ENCODE measurements at places on chromosomes 2 and 18.

DNA sequence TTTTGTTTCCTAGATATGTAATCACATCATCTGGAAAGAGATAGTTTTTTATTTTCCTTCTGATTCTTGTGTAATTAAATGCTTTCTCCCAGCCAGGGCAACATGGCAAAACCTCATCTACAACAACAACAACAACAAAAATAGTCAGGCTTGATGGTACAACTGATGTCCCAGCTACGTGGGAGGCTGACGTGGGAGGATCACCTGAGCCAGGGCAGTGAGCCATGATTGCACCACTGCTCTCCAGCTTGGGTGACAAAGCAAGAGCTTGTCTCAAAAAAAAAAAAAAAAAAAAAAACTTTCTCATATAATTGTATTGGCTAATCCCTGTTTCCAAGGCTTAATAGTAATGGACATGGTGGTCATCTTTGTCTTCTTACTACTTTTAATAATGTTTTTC, 26.4 kb upstream of the PGAP1 start:
- DNase-seq, result no peak

GRCh38 chr2:215590010-215590745, 154.3 kb upstream of the FN1 start:
- DNase-seq, result no peak

GRCh38 chr2:63432373-63432772, 155.9 kb downstream of the WDPCP start:
- no peak for DNase-seq

DNA sequence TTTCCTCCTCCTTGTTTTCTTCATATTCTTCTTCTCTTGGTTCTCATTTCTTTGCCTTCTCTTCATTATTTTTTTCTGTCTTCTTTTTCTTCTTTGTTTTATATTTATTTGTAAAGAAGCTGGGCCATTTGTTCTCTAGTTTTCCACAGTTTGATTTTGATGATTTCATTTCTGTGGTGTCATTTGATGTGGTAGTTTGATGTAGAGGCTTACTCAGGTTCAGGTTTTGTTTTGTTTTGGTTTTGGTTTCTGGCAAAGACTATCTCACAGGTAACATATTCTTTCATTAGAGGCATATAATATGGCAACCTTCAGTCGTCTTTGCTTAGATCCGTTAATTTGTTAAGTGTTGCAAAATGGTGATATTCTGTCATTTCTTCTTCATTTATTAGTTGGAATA, 75.3 kb downstream of the BABAM2 start:
- no peak for DNase-seq

- no peak for DNase-seq
These were observed 30.5 kb downstream of the ACKR3 start for GRCh38 chr2:236600158-236600557.

- no peak for DNase-seq
These were observed 931.9 kb downstream of the DCDC2C start for GRCh38 chr2:4635289-4635688.

DNA sequence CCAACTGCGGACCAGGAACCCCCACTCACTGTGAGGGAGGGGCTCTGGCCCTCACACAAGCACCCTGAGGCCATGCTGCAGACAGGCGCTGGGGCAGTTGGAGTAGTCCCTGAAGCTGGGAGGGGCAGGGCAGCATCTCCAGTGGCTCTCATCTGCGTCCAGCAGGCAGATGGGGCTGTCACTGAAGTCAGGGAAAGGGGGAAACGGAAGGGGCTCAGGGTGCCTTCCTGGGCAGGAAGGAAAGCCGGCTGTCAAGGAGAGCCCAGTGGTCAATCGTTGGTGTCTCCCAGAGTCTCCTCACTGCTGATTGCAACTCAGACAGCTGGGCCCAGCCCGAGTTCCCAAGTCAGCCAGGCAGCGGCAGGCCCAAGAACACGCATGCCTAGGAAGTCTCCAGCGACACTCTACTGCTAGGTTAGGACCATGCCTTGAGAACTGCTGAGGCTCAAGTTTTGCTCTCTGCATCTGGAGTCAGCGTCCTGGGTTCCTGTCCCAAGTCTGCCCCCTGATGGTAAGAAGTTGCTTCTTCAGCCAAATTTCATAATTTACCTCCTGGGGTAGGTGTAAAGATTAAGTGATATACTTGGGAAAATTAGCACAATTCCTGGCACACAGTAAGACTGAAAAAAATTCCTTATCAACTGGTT, 27.4 kb upstream of the NMUR1 start:
- DNase-seq, result peak; percentile 30

GRCh38 chr2:1750933-1751766, 6.8 kb upstream of the PXDN start:
- DNase-seq, result no peak

- DNase-seq, result no peak
These were observed 109.9 kb downstream of the SLC4A3 start for GRCh38 chr2:219737270-219737691.

DNA sequence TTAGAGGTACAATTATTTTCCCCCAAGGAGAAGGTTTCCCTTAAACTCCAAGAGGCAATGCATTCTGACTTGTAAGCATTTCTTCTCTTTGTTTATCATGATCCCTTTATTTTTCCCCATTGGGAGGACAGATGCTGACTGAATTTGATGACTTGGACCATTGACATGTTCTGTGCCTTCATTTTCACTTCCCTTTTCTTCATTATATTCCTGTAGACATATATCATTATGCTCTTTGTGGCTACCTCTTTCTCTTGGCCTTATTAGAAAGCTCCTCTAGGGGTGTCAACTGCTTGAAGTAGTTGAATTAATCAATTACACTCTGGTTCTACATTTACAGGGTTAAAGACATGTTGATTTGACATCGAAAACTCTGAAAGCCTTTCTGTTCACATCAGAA, 330.0 kb upstream of the DCC start:
- DNase-seq, result no peak

- no peak for DNase-seq
These were observed 17.3 kb downstream of the HK2 start for GRCh38 chr2:74851191-74851566.

- DNase-seq, result no peak
These were observed 349.9 kb upstream of the ZNF521 start for GRCh38 chr18:25701821-25702220.

- no peak for DNase-seq
These were observed 635.4 kb downstream of the EPHA4 start for GRCh38 chr2:220936641-220937197.

DNA sequence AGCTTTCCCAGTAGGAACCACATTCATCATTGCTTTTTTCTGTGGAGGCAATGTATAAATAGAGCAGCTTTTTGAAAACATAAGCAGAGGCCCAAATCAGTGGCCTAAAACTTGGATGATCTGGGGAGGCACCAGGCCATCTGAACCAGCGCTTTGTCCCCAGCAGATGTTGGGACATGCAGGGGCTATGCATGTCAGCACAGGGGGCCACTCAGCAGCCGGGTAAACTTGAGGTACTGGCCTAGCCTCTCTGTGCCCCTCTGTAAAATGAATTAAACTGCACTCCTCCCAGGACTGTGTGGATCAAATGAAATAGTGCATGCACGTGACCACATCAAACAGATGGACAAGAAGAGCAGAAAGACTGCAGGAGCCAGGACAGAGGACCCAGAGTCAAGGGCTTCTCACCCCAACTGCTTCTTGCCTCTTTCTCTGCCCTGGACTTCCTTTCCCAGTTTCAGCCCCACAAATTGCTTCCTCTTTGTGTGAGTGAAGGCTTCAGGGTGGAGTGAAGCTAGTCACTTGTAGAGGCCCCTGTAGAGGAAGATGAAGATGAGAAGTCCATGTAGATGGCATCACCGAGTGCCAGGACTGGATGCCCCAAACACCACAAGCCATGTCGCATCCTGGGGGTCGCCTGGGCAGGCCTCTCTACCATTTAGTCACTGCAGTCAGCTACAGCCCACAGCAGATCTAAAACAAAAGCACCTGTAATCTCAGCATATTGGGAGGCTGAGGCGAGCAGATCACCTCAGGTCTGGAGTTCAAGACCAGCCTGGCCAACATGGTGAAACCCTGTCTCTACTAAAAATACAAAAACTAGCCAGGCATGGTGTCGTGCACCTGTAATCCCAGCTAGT, 53.2 kb downstream of the IMPA2 start:
- DNase-seq, result no peak

DNA sequence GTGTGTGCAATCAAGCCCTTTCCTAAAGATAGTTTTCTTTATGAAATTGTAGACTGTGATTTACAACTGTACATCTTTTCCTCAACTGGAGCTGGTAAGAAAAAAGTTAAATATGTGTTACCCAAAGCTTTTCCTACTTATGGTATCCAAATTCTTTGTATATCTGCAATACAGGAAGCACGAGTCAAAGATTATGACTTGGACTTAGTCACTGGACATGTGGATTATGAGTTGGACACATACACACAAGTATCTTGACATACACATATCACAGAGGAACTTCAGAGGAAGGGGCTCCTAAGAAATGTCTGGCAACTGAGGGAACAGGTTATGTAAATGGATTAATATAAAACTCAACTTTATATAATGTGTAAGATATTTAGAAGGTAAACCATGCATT, 35.2 kb downstream of the PRELID3A start:
- no peak for DNase-seq

- DNase-seq, result no peak
These were observed 307.8 kb downstream of the NAPG start for GRCh38 chr18:10833656-10834055.

GRCh38 chr18:813172-814071, 1.4 kb upstream of the YES1 start:
- peak; percentile 22 for DNase-seq

DNA sequence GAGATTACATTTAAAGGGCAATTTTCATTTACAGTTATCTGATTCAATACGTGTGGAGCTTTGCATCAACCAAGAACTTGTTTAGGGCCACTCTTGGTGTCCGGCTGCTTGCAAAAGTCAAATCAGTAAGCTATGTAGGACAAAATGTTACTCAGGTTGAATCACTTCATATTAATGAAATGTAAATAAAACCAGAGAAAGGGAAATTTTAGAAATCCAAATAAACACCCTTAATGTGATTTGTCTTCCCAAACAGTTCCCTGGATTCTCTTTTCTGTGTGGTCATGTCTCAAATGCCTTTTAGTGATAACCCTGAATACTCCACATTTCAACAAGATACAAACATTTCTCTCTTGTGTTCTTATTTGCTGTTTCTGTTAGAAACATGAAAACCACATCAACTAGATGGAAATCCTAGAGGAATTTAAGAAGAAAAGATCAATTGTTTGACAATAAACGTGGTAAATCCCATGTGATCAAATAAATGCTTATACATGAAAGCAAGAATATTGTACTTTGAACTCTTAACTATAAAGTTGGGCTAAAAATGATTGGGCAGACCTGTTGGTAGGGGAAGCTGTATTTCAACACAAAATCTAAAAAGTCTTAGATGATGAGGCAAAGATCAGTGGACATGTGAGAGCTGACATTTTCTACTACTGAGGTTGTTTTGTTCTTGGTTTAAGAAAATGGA, 101.3 kb downstream of the CDC42EP3 start:
- DNase-seq, result no peak

GRCh38 chr2:118054213-118055008, 33.9 kb upstream of the INSIG2 start:
- no peak for DNase-seq

- no peak for DNase-seq
These were observed 46.2 kb downstream of the PARD6G start for GRCh38 chr18:80200932-80201672.

- no peak for DNase-seq
These were observed 189.6 kb upstream of the SP5 start for GRCh38 chr2:170525566-170525900.

- no peak for DNase-seq
These were observed 31.0 kb downstream of the COL4A4 start for GRCh38 chr2:227132986-227133385.

GRCh38 chr2:212893216-212893615, 258.2 kb downstream of the IKZF2 start:
- DNase-seq, result no peak

DNA sequence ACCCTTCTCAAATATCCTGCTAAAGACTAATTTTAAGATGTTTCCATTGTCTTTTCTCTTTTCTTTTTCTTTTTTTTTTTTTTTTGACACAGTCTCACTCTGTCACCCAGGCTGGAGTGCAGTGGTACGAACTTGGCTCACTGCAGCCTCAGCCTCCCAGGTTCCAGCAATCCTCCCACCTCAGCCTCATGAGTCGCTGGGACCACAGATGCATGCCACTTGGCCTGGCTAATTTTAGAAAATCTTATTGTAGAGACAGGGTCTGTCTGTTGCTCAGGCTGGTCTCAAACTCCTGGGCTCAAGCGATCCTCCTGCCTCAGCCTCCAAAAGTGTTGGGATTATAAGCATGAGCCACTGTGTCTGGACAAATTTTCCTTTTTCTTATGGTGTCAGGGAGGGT, 167.5 kb downstream of the MCFD2 start:
- DNase-seq, result no peak

DNA sequence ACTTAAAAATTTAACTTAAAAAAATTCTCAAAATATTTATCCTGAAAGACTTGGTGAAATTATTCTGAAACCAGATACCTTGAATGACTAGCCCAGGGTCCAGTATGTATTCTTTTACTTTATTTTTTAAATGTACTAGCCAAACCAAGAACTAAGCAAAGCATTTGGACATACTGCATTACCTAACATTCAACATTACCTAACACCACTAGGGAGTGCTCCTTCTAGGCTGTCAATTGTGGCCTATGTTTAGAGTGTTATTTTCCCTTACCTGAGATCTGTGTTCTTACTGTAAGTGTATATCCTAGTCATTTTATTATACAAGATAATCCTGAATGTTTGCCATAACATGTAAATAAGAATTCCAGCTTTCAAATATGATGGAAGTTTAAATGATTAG, 496.6 kb downstream of the PTPRM start:
- DNase-seq, result no peak

GRCh38 chr18:62346333-62347088, 21.4 kb downstream of the TNFRSF11A start:
- no peak for DNase-seq

DNA sequence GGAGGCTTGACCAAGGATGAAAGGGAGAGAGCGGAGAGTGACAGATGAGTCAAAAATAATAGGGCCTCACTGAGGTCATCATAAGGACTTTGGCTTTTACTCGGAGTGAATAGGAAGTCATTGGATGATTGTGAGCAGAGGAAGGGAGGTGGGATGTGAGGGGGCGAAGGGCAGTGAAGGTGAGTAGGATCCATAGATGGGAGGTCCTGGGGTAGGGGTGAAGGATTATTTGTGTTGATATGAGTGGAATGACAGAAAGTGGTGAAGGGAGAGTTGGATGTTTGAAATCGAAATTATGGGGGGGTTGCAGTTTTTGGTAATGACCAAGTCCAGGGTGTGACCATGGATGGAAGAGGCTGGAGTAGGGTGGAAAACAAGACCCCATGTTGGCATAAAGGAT, 14.0 kb downstream of the PNO1 start:
- no peak for DNase-seq

DNA sequence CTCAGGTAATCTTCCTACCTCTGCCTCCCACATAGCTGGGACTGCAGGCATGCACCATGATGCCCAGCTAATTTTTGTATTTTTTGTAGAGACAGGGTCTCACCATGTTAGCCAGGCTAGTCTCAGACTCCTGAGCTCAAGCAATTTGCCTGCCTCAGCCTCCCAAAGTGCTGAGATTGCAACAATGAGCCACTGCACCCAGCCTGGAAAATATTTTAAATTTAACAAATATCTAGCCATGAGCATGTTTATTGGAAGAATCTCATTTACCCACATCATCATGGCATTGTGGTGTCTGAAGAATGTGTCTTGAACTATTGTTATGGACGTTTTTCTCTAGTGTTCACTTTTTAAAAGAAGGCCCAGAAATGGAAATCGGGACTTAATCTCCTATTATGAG, 231.8 kb downstream of the MBD5 start:
- DNase-seq, result no peak
